ENCODE measurements at places on chromosomes 2 and 18.
A peak's percentile ranks its signal among the peaks of the same experiment; 100 is the strongest.

DNA sequence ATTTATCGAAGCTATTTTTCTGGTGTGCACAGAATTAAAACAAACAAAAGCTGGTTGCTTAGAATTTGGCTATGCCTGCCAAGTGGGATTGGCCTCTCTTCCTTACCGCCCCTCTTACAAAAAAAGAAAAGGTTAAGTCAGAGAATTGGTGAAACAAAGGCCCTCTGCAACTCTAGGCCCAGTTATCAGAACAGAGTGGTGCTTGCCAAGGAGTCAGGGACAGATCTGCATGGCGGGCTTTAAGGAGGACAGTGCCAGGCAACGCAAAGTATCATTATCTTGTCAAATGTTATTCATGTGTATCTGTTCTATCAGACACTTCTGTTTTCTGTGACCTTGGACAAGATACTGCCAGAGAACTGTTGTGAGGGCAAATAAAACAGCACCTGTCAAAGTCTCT, 78.3 kb downstream of the TGIF1 start:
- DNase-seq: peak; percentile 69

DNA sequence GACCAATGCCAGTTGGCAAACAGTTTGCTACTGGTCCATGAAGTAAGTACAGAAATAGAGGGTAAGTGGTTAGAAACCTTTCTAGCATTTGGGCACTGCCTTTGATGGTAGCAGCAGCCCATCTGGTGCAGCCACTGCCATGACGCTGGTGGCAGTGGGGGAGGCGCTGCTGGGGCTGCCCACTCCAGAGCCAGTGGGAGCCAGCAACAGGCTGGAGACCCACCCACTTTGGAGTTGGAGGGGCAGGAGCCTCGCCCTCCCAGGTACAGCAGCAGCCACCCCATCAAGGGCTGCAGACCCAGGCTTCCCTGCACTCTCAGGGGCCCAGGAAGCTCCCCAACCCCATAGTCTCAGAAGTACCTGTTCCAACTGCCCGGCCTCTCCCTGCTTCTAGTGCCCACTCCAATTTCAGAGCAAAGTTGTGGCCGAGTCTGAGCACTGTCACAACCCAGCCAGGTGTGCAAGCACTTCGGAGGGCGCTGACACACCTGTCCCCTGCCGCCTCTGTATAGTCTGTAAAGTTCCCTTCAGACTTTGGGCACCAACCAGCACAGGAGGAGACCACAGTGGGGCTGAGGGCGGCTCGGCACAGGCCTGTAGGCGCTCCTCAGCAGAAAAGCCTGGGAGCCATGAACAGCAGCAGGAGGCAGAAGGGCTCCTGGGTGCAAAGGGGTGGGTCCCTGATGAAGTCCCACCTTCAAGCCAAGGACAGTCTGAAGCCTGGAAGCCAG, 125.6 kb upstream of the CCDC150 start:
- peak; percentile 4 for DNase-seq

- DNase-seq: no peak
Measured at GRCh38 chr2:241897231-241897916, 27.8 kb downstream of the RTP5 start.

- no peak for DNase-seq
Measured at GRCh38 chr2:45648636-45649035, 2.8 kb upstream of the PRKCE start.

DNA sequence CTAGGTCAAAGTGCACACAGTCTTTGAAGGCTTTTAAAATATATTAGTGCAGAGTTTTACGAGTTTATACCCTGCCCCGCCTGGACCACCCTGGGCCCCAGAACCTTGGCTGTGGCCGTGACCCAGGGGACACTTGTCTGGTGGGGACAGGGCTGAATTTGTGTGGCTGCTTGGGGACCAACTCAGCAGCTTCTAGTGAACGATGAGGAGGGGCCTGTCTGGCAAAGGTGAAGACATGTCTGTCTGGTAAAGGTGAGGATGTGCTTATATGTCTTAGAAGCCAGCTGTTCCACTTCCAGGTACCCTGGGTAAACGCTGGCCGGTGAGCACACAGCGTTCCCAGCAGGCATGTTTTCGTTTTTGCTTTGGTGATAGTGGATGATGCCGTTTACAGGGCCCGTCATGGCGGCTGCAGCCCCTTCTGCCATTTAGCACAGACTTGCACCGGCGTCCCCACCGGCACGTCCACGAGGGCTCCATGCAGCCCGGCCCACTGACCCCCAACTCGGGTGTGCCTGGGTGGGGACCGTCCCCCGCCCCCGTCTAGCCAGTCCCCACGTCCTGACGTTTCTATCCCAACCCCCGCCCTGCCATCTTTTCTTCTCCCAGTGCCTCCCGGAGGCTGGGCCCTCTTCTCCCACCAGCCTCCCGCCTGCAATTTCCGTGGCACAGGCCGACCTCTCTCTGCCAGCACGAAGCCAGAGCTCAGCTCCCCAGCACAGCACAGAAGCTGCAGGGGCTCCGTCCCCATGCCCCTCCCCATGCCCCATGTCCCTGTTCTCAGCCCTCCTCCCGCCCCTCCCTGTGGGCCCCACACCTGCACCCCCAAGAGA, 67.8 kb downstream of the SLC66A2 start:
- DNase-seq: no peak

DNA sequence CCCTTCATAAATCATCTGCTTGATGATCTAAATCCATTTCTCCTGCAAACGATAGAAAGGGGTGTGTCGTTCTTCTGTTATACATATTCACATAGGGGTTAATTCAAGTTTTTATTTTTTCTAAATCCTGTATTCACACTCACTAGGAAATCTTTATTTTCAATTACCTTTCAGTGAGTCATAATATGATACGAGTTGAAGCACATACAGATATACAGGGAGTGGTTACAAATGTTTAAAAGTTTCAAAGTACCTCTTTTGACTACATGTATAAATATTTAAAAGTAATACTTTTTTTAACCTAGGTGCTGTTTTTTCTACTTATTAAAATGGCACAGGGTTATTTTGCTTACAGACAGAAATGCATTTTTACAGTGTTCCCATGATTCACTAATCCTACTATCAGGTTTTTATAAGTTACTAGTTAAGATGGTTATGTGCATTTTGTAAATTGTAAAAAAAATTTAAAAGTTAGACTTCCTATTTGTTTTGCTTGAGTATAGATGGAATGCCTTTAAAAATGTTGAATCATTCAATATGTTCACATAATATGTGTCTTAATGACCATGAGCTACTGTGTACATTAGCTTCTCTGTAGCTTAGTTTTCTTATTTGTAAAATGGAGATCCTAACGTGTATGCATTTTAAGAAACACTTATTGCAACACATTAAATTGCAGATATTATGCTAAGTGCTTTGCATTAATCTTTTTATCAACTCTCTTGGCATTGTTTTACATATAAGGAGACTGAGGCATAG, 1378.1 kb downstream of the DSC3 start:
- DNase-seq: no peak

GRCh38 chr2:21020031-21020667, 23.7 kb downstream of the APOB start:
- no peak for DNase-seq

- peak; percentile 62 for DNase-seq
Measured at GRCh38 chr2:239596253-239596652, 195.4 kb upstream of the HDAC4 start.

DNA sequence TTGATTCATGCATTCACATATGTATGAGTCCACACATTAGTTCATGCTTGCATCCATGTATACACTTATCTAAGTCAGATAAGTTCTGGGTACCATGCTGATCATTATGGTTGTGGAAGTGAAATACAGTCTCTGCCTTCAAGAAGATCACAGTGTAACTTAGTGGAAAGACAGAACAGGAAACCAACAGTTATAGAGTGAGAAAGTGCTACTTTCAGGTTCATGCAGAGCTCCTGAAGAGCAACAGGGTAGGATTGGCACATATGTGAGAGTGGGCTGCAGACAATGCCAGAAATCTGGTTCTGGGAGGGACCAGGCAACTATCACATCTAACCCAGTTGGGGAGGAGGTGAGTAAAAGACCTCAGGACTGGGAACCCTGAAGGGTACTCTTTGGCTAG, 35.4 kb upstream of the PGAP1 start:
- DNase-seq: peak; percentile 8

GRCh38 chr2:220533485-220533884, 906.1 kb downstream of the SLC4A3 start:
- DNase-seq: peak; percentile 4

GRCh38 chr2:95346231-95346737, 49.1 kb downstream of the KCNIP3 start:
- DNase-seq: peak; percentile 45

DNA sequence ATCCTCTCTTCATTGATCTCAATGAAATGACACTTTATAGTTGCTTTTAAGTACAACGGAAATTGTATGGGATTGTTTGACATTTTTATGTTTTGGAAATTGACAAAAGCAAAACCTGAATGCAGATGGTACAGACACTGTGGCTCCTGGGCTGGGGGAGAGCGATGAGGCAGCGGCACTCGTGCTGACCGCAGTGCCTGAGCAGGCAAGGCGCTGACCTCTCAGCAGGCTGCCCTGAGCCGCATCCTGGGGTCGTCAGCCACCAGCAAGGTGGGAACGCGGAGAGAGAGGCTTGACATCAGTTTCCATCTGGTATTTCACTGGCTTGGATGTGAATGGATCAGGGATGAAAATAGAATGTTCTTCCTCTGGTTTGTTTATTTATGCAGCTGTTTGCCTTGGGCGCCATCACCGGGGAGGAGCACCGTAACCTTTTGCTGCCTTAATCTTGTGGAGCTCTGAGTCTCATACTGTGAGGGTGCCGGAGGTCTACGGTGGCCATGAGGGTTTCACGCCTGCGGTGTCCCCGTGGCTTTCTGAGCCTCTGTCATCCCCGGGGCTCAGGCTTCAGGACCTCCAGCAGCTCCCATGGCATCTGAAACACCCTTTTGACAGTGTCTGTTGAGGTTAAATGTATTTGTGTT, 94.8 kb upstream of the TPO start:
- DNase-seq: no peak

DNA sequence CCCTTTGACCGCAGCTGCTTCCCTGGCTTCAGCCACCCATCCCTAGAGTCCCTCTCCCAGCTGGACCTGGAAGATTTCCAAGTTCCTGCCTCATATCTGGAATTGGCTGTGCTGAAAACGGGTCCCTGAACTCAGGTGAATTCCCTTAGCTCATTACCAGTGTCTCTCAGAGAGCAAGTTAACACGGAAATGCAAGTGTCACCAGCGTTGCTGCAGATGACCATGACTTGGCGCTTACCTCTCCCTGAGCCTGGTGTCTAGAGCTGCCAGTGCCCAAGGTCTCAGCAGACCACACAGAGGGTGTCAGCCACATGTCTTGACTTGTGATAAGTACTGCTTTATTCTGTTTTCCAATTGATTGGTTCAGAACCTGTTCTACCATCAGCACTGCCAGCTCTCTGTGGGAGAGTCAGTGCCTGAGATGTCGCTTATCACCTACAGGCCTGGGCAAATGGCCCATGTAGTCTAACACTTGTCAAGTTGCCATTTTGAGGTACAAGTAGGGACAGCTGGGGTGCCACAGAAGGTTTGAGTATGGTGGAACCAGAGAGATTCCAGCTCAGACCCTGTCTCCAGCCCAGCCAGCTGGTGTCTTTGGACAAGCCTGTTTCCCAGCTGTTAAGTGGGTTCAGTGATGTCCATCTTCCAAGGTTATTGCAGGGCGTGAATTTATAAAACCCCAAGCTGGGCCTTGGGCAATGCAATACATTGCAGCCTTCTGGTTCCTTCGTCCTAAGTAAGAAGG, 48.7 kb downstream of the LYPD1 start:
- DNase-seq: no peak

All from NCI-H69 (cell line).